Purkinje cell (primary cell): ENCODE measurements at places on chromosomes 12 and 14. TPM values are rescaled to one million over a fixed set of nuclear protein-coding genes. Genes with fewer than 3 reads are reported as not detected.

PIANP gene
- 15.3 and 29.7 TPM in 2 replicates for polyA plus RNA-seq

IL26 gene
- polyA plus RNA-seq, result not detected in 2 replicates

LBHD2 gene
- polyA plus RNA-seq, result 1.2 TPM in 1 of 2 replicates, not detected in the other

TAS2R43 gene
- polyA plus RNA-seq, result not detected in 2 replicates

HCAR2 gene
- not detected in 2 replicates for polyA plus RNA-seq

RGS6 gene
- 9.7 and 10.0 TPM in 2 replicates for polyA plus RNA-seq
